ENCODE measurements at places on chromosomes 11 and 22.

- DNase-seq: no peak
Observed at GRCh38 chr22:36144886-36145541, 15.5 kb downstream of the APOL3 start.

DNA sequence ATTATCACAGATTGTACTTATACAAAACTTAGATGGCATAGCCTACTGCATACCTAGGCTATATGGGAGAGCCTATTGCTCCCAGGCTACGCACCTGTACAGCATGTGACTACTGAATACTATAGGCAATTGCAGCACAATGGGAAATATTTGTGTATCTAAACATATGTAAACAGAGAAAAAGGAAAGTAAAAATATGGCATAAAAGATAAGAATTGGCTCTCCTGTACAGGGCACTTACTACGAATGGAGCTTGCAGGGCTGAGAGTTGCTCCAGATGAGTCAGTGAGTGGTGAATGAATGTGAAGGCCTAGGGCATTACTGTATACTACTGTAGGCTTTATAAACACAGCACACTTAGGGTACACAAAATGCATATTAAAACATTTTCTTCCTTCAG is 13.2 kb downstream of the APOL6 start:
- DNase-seq: no peak

DNA sequence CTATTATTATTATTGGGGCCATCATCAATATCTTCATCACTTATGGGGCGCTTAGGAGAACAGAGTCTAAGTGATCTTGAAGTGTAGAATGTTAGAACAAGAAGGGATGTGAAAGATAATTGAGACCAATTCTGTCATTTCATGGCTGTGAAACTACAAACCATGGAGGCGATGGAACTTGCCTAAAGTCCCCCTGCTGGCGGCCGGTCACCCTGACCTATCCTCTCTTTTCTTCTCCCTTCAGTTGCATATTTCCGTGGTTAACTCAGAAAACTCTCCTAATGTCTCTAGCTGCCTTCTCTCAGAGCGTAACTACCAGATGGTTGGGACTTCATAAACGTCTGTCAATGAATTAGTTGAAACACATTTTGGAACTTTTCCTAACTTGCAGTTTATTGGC is 6.6 kb upstream of the OR4B1 start:
- no peak for DNase-seq

DNA sequence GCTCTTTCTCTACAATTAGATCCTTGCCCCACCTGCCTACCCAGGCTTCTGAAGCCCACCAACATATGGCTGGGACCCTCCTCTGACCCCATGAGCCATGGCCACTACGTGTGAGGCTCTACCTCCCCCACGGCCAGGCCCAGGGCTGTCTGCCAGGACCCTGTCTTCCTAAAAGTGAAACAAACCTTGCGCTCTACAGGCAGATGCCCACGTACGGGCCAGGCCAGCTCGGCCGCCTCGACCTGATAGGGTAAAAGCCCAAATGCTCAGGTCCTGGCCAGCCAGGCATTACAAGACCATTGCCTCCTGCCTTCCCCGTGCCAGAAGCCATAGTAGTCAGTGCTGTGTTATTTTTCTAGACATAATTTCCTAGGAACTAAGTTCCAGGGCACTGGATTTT is 1496.4 kb downstream of the BRD1 start:
- DNase-seq: no peak

DNA sequence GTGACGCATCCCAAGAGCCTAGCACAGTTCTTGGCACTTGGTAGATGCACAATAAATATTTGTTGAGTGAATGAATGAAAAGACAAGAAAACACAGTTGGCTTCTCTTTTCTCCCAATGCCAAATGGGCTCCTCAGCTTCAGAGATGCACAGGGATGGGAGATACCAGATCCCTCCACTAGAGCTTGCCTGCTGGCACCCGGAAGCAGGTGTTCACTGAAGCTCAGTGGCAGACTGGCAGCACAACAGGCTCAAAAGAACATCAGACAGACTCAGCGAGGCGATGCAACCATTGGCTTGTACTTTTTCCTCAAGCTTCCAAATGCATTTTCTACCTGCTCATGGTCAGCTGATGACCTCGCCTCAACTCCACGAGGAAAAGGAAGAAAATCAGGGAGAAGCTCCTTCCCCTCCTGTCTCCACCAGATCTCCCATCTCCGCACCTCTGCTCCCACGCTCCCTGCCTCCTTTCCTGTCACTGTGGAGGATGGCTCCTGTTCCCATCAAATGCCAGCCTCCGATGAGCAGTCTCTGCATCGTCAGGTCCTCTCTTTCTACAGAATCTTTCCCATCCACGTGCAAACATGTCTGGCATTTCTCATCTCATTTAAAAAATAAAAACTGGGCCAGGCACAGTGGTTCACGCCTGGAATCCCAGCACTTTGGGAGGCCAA is 5.8 kb downstream of the RAPSN start:
- DNase-seq: no peak

- DNase-seq: no peak
Observed at GRCh38 chr11:29127461-29127860, 889.4 kb downstream of the KCNA4 start.

DNA sequence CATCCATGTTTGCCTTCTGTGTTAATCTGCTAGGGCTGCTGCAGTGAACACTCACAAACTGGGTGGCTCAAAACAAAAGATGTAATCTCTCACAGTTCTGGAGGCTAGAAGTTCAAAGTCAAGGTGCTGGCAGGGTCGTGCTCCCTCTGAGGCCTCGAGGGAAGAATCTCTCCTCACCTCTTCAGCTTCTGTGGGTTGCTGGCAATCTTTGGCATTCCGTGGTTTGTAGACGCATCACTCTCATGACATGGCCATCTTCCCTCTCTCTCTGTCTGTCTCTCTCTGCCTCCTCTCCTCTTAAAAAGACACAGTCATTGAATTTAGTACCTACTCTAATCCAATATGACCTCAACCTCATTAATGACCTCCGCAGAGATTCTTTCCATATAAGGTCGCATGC is 78.8 kb downstream of the TSPAN18 start:
- no peak for DNase-seq

GRCh38 chr11:32830413-32830738 is 649 bp downstream of the PRRG4 start:
- no peak for DNase-seq

GRCh38 chr22:43824724-43825420 is 12.8 kb upstream of the EFCAB6 start:
- DNase-seq: no peak

GRCh38 chr22:18987765-18988164 is 51.7 kb upstream of the PRODH start:
- no peak for DNase-seq

DNA sequence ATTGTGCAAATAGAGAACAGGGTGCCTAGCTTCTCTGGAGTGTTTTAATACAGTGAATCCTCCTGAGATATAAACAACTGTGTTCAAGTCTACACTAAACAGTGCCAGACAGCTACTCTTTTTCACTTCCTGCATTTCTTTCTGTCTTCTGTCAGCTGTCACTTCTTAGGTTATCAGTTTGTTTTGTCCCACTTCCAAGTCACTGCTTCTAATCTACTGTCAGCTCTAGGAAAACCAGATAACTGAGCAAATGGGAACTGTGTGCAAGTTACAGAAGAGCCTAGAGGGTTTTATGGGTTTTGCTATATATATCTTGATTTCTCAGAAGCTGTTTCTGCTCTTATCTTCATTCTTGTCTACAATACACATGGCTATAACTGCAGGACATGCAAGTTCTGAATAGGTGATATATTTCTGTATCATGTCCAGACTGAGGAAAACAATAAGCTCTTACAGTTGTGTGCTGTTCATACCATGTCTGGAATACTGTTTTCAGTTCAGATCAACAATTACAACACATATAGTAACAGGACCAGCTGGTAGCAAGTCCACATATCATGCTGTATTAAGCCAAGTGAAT is 5.8 kb downstream of the PITPNB start:
- no peak for DNase-seq

DNA sequence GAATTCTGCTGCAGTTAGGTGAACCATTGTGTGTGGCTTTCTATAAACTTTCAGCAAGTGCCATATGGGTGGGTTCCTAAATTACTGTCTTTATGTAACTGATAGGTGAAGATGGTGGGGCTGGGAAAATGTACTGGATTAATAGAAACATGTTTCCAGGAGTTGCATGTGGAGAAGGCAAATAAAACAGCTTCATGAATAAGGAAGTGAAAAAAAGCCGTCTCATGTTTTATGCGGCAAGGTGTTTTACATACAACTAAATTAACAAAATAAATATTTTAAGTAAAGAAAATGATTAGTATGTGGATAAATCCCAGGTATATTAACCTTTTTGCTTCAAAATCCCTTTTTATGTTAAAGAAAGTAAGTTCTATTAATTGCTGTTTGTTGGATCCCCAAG is 67.2 kb downstream of the EXT2 start:
- DNase-seq: no peak

DNA sequence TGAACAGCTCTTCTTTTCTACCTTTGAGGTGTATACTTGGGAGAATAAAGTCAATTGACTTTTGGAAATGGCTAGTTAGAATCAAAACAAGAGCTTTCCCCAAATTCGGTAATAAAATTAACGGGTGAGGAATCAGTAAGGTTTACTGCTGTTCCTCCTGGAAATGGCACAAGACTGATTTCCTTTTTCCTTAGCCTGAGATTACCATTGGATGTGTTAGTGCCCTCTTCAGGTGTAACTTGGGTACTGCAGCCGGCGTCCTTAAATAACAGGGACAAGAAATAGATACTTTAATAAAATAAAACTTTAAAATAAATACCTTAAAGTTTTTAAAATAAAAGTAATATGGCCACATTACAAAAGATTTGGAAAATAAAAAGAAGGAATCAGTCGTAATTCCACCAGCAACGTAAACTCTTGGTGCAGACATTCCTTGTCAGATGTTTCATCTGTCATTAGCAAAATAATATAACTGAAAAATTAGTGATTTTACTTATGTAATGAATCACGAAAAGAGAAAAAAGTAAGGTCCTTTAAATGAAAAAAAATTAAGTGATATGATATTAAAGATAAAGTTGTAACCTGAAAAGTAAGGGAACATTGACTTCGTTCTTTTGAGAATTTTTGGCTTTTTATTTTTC is 29.7 kb downstream of the ZFTA start:
- peak; percentile 28 for DNase-seq

GRCh38 chr11:92810423-92811064 is 158.9 kb upstream of the MTNR1B start:
- DNase-seq: no peak

GRCh38 chr11:44011797-44012196 is 36.0 kb upstream of the ACCSL start:
- no peak for DNase-seq

DNA sequence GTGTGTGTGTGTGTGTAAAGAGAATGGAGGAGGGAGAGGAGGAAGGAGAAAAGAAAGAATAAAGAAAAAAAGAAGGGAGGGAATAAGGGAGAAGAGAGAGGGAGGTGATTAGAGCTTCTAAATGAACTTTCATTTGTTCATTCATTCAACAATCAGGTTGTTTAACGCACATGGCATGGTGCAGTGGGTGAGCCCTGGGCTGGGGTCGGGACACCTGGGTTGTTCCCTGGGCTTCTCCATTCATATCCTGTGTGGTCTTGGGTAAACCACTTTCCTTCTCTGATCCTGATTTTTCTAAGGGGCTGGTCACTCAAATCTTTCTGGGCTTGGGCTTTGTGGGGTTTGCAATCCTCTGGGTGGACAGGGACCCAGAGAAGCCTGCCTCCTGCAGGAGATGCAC is 47.9 kb upstream of the CD82 start:
- DNase-seq: no peak

DNA sequence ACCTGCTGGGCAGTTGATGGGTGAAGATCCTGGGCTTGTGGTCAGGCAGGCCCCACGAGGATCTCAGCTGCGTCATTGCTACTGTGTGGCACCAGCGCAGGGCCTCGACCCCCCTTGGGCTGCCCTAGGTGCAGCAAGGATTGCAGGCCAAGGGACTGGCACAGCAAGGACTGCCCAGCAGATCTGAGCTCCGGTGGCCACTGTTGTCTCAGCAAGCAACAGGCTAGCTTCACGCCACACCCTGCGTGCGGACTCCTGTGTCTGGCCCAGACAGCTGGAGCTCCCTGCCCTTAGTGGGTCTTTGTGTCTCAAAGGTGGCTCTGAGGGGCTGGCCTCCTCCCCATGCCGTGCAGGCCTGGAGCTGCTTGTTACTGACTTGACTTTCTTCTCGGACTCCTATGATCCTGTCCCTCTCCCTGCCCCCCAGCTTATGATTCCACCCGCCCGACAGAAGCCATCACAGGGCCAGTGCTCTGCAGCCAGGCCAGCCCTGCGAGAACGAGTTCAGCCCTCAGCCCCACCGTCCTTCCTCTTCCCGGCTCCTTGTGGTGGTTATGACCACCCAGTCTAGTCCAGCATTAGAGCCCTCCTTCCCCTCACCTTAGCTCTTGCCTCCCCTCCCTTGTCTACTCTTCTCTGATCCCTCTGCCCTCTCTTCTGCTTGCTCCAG is 295.6 kb downstream of the TBC1D22A start:
- no peak for DNase-seq

- no peak for DNase-seq
Observed at GRCh38 chr22:40157330-40157945, 20.3 kb upstream of the TNRC6B start.

- no peak for DNase-seq
Observed at GRCh38 chr22:20155330-20156041, 4.6 kb upstream of the CCDC188 start.

DNA sequence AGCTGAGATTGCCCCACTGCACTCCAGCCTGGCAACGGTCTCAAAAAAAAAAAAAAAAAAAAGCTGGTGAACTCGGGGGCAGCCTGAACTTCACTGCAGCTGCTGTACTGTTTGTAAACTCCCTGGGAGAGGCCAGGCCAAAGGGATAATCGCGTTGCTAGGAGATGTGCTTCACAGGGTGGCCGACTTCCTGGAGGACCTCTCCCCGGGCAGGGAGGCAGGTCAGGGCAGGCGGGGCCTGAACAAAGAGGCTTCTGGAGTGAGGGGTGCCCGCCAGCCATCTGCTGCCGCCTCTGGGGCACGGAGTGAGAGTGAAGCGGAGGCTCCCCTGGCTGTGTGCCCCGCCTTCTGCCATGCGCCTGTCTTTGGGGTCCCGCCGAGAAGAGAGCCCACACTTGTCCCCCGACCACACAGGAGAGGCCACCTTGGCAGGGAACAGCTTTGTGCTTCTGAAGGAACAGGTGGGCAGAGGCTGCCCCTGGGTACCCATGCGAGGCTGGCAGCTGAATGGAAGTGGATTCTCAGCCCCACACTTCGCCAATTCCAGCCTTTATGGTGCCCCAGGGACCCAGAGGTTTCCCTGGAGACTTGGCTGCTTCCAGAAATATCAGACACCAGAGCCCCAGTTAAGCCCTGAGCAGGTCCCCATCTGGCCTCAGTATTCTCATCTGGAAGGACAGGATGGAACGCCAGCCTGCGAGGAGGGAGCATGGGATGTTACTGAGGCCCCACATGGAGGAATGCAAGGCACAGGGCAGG is 29.6 kb downstream of the TMEM184B start:
- DNase-seq: no peak

DNA sequence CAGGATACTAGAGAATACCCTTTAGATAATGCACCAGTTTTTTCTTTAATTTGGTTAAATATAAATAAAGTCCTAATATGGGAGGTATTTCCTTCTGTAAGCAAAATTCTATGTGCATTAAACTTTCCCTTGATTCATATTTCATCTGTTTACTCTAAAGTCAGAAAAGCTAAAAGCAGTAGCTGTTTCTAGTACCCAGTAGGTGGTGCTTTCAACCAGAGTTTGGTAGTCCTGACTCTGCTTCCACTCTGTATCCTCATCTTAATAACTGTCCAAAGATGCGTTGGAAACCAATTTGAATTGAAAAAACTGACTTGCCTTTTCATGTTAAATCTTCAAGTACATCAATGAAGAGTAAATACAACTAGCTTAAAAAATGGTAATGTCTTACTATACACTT is 1065.2 kb downstream of the JRKL start:
- no peak for DNase-seq

All from T-helper 17 cell (primary cell).